ENCODE measurements at places on chromosomes 4 and X. TPM values are rescaled to one million over a fixed set of nuclear protein-coding genes. Genes with fewer than 3 reads are reported as not detected.

The XAGE1B gene
- total RNA-seq, result 0.37 TPM

The TLR6 gene
- 0.11 TPM for total RNA-seq

The EMCN gene
- not detected for total RNA-seq

The MXD4 gene
- total RNA-seq, result 22.7 TPM

The FAM50A gene
- total RNA-seq, result 51.8 TPM

The TFDP3 gene
- not detected for total RNA-seq

The ASB12 gene
- 0.60 TPM for total RNA-seq

The GLOD5 gene
- total RNA-seq, result 0.27 TPM

The TKTL1 gene
- 0.53 TPM for total RNA-seq

The MAGEB10 gene
- not detected for total RNA-seq

The INTS6L gene
- 6.5 TPM for total RNA-seq

The TRPC3 gene
- total RNA-seq, result 0.26 TPM

The XPNPEP2 gene
- total RNA-seq, result 0.07 TPM

The RTL9 gene
- total RNA-seq, result 0.07 TPM

The ARSJ gene
- total RNA-seq, result 6.6 TPM

The S100P gene
- total RNA-seq, result not detected

The HTATSF1 gene
- 44.5 TPM for total RNA-seq

The IDS gene
- 13.3 TPM for total RNA-seq

The KCNIP4 gene
- total RNA-seq, result not detected

The MAD2L1 gene
- total RNA-seq, result 81.2 TPM

The SASH3 gene
- 0.57 TPM for total RNA-seq

The ASMT gene
- 0.87 TPM for total RNA-seq

The FGF16 gene
- total RNA-seq, result 1.6 TPM

The P2RY10 gene
- total RNA-seq, result not detected

The BEX1 gene
- total RNA-seq, result 46.8 TPM

The CXCL8 gene
- total RNA-seq, result not detected

The PRR32 gene
- not detected for total RNA-seq

The CSTF2 gene
- 29.8 TPM for total RNA-seq

The FGF13 gene
- total RNA-seq, result 32.2 TPM
